Neural crest cell (in vitro differentiated cells): ENCODE measurements at places on chromosomes 12 and 14.

GRCh38 chr12:32821293-32821692 is 65.6 kb upstream of the YARS2 start:
- no peak for DNase-seq

- no peak for DNase-seq
Observed at GRCh38 chr12:131369094-131369845, 341.6 kb upstream of the SFSWAP start.

DNA sequence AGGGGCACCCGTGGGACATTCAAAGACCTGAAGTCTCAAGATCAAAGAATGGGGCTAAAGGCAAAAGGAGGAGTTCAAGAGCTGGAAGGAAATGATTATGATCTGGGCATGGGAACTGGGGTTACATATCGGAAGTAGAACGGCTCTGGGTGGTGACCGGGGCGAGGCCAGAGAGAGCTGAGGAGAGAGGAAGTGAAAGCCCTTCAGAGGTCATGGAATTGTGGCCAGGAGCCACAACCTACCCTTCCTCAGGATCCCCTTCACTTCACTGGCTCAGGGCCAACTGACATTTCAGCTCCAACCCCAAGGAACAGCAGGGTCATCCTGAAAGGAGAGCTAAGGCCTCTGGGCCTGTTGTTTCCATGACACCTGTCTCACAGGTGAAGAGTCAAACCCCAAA is 57.8 kb downstream of the GALNT16 start:
- no peak for DNase-seq

DNA sequence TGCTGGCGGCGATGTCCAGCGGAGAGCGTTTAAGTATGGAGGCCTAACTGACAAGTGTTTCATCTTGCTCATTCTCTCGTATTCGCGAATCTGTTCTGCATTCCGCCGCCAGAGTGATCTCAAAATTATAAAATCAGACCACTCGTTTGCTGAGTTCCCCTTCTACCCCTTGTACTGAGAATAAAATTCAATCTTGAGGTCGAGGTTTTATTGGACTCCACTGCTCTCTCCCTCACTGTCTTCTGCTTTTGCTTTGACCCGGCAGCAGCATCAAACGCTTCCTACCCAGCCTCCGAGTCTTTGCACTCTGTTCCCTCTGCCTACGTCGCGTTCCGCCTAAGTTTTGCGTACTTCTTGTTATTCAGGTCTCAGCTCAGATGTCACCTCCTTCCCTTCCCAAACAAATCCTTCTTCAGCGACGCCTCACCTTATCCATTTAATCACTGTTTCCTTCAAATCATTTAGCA is 462 bp downstream of the KNTC1 start:
- no peak for DNase-seq

DNA sequence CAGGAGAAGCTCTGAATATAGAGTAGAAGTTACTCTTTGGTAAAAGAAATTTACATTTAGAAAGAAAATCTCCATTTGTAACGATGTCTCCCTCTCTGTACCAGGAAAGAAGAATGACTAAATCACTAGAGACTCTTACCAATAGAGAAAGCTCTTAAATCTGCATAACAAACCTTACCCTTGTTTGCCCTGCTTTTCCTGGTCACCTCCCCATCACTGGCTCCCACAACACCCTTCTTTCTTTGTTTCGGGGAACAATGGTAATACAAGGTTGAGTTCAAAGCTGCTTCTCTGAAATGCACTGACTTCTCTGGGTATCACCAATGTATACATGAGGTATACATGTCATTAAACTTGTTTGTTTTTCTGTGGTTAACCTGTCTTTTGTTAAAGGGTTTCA is 351.1 kb upstream of the FLRT2 start:
- no peak for DNase-seq

GRCh38 chr14:74979442-74980397 is 23.0 kb upstream of the EIF2B2 start:
- DNase-seq: no peak

DNA sequence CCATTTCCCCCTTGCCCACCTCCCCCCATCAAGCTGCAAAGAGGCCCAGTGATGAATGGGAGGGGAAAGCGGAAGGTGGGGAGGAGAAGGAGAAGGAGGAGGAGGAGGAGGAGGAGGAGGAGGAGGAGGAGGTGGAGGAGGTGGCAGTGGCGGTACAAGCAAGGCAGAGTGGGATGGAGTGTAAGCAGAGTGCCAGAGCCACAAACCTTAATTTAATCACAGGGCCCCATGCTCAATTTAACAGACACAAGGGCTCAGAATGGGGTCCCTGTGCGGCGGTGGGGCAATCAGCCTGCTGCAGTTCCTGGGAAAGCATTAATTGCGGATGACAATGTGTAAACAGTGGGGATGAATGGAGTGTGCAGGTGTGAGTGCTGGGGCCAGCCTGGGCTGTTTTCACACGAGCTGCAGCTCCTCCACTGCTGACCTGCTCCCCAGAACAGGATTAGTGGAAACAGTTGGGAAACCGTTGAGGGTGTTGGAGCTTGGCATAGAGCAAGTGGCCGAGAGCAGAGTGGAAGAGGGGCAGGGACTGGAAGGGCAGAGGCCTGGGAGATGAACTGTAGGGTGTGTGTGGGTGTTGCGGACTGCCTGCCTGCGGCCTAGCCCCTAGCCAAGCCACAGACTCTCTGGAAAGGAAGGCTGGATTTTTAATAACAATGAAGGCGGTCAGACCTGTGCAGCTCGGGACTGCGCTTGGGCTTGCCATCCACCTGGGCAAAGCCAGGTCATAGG is 36.4 kb upstream of the SMOC1 start:
- DNase-seq: no peak

- DNase-seq: no peak
Observed at GRCh38 chr14:97413966-97414717, 617.0 kb downstream of the VRK1 start.

- DNase-seq: no peak
Observed at GRCh38 chr12:25365340-25365730, 114.6 kb upstream of the KRAS start.
